ENCODE measurements at places on chromosomes 12 and 14.
A peak's percentile ranks its signal among the peaks of the same experiment; 100 is the strongest.

- DNase-seq, result no peak
Observed at GRCh38 chr14:67071506-67071905, 117.7 kb upstream of the GARIN2 start.

GRCh38 chr12:68957273-68957672 is 24.3 kb upstream of the CPM start:
- no peak for DNase-seq

- no peak for DNase-seq
Observed at GRCh38 chr14:55329999-55330710, 58.9 kb downstream of the FBXO34 start.

DNA sequence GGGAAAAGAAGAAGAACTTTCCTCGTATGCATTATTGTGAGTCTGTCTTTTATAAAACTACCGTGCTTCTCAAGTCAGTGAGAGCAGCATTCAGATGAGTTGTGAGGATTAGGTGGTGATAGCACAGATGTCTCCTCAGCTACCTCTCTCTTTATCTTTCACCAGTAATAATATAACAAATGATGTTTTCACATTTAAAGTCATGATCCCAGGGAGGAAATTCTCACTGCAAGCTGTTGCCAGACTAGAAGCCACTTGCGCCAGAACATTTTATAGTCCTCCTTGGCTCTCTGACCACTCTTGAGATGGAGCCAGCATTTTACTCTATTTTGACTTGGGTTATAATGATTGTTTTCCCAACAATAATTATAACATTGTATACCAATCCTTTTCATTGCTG is 443.1 kb downstream of the AEBP2 start:
- no peak for DNase-seq

GRCh38 chr14:49984424-49984823 is 91.5 kb downstream of the ARF6 start:
- no peak for DNase-seq

GRCh38 chr12:31729705-31730104 is 884 bp upstream of the AMN1 start:
- no peak for DNase-seq

GRCh38 chr14:35339761-35340406 is 47.7 kb downstream of the PSMA6 start:
- DNase-seq, result no peak

GRCh38 chr12:586318-587071 is 76.8 kb downstream of the NINJ2 start:
- no peak for DNase-seq

DNA sequence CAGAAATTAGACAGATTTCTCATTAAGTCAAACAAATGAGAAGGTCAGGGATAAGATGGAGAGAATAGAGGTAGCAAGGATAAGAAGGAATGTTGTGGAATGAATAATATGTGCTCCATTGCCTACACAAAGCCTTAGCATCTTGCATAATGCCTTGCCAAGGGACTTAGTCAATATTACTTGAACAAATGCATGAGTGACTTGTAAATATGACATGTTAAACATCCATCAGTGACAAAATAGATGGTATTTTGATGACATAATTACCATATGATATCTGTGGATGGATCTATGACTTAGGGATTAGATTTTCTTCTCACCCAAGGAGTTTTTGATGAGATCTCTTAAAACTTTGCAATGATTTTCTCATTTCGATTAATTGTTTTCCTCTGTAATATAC is 194.1 kb upstream of the RASSF8 start:
- no peak for DNase-seq

- no peak for DNase-seq
Observed at GRCh38 chr12:62484233-62484632, 17.6 kb downstream of the MON2 start.

- no peak for DNase-seq
Observed at GRCh38 chr12:23775208-23775607, 174.3 kb downstream of the SOX5 start.

GRCh38 chr14:75753696-75754095 is 92.7 kb downstream of the TTLL5 start:
- DNase-seq, result no peak

- DNase-seq, result no peak
Observed at GRCh38 chr12:53989227-53990113, 4.5 kb downstream of the HOXC10 start.

- peak; percentile 77 for DNase-seq
Observed at GRCh38 chr12:27998658-27999057, 26.1 kb upstream of the PTHLH start.

DNA sequence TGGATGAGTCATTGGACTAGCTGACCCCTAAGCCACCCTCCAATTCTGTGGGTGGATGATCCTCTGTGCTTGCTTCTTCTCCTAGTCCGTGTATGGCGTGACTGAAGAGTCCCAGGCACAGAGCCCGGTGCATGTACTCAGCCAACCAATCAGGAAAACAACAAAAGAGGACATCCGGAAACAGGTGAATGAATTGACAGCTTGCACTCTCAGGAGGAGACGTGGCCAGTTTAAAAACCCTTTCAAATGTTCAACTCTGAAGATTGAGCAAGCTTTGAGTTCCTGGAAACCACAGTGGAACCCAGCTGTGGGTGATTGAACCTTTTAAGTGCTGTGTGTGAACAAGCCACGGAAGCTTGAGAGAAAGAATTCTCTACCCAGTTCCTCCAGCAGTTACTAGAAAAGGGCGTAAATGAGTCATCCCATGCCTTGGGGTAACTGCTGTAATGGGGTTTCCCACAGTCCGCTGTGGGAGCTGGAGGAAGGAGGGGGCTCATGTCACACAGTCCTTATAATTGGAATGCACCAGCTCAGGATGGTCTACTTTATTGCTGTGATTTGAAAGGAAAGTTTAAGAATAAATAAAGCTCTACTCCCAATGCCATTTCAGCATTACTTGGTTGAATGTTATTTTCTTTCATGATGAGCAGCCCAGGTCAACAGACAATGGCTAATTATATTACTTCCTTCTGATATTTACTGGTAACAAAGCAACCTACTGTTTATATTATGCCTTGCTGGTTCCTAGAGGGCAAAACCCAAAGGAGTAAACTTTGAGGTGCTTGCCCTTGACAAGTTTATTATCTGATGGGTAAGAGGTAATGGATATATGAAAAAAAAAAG is 417.0 kb downstream of the DPF3 start:
- DNase-seq, result peak; percentile 87

DNA sequence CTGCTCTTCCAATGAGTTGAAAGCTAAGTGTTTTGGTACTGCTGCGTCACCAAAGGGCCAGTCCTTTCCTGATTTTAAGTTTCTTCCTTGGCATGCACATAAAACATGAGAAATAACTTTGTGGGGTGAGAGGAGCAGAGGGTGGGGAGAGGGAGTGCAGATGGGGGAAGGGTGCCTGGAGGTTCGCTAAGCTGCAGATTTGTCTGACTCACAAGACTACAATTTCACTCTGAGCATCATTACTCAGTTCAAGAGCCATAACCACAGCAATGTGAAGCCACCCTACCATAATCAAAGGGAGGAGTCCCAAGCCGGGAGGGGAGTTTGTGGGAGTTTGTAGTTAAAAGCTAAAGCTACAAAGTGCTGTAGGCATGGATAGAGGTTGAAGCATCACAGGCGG is 136.1 kb downstream of the ANO2 start:
- DNase-seq, result peak; percentile 37

- no peak for DNase-seq
Observed at GRCh38 chr14:42734041-42734440, 1127.4 kb downstream of the LRFN5 start.

DNA sequence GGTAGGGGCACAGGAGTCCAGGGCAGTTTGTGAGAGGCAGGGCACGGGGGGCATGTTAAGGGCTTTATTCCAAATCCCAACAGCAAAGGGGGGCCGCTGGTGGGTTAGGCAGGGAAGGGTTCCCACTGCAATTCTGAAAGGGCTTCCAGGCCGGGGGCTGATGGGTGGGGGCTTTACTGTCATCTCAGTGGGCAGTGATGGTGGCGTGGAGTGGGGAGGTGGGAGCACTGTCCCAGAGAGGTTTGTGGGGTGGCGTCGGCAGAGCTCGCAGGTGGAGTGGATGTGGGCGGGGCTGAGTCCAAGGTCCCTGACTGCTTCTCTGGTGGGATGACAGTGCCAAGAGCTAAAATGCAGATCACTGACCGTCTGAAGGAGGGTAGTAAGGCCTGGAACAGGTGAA is 121.6 kb upstream of the EVL start:
- DNase-seq, result no peak

DNA sequence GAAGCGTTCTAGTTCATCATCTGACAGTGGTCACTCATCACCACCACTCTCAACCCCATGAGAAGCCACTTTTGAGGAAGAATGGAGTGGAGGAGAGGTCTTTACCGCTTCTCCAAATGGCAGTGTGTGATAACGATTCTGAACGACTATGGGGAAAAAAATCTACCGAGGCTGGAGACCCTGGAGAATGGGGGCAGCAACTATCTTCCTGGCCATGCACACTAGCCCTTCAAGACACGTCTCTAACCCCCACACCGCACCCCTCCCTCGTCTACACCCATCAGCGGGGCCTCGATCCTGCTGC is 365 bp downstream of the ING4 start:
- DNase-seq, result peak; percentile 51

DNA sequence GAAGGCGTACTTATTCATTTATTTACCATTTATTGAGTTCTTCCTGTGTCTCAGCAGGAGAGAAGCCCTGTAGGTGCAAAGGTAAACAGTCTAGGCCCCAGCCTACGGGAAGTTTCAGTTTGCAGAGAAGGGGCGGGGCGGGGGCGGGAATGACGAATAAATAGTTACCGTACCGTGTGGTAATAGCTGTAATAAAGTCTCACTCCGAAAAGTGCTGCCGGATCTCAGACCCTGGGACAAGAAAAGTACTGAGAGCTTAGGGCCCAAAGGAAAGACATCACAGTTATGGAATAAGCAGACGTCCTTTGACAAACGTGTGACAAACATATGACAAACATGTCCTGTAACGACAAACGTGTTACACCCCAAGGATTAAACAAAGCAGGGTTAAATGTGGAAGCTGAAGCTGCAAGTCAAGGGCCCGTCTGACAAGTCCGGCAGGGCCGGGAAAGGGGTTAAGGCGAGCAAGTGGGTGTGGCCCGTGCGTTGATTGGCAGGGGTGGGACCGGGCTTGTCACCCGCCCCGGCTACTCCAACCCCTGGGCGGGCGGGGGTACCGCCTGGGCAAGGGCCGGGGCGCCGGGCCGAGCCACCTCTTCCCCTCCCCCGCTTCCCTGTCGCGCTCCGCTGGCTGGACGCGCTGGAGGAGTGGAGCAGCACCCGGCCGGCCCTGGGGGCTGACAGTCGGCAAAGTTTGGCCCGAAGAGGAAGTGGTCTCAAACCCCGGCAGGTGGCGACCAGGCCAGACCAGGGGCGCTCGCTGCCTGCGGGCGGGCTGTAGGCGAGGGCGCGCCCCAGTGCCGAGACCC is at the start of gene LRP10:
TSS of gene LRP10 (plus strand) at position 517 of the 809 bp plus-strand sequence. CDS start 564 bp downstream, outside the sequence.
- DNase-seq, result peak; percentile 74

GRCh38 chr12:95402096-95402495 is 71.9 kb upstream of the METAP2 start:
- no peak for DNase-seq

GRCh38 chr12:32214723-32215122 is 108.1 kb downstream of the BICD1 start:
- DNase-seq, result no peak

GRCh38 chr12:62670986-62671720 is 204.5 kb downstream of the MON2 start:
- no peak for DNase-seq

DNA sequence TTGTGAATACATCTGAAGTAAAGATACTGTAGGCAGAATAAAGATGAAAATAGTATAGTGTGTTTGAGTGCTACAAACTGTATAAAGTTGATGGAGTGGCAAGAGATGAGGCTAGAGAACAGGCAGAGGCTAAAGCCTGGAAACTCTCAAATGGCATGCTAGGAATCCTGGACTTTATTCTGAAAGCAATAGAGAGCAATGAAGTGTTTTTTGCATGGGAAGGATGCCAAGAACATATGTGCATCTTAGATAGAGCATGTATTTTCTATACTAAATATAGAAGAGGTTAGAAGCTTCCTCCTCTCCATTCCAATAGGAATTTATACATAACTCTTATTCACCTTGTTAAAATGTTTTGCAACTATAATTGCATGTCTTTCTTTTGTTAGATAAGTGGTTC is 86.3 kb upstream of the TMTC2 start:
- DNase-seq, result no peak

DNA sequence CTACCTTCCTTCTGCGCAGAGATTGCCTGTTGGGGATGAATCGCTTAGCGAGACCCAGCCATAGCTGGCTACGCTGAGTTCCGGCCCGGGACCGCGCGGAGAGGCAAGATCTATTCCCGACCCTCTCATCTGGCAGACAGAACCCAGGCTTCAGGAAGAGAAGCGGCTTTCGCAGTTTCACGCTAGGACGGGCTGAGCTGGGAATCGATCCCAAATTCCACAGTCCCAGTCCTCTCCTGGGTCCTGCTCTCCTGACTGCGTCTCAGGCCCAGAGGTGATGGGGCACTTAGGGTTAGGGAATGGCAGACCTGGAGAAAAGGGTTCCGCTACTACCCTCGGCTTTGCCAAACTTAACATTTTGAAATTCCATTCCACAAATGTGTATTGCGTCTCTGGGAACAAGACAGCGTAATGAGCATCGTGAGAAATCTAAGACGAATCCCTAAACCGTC is 2.8 kb downstream of the PTPN21 start:
- no peak for DNase-seq

GRCh38 chr12:3791256-3791874 is 38.5 kb upstream of the CRACR2A start:
- DNase-seq, result no peak

- DNase-seq, result no peak
Observed at GRCh38 chr14:54133896-54134295, 177.3 kb upstream of the BMP4 start.

DNA sequence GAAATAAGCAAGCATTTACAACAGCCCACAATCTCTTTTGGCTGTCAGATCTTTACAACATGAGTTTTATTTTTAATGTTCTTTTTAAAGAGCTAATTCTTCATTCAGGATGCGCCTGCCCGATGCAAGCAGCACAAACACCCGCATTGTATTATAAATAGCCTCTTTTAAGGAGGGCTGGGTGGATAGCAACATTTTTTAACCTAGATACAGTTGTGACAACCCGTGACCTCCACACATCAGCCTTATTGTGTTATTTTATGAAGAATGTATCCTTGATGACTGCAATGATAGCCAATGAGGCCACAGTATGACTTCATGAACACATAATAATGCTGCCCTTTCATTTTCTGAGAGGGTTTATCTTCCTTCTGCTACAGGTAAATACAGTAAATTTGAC is 173.7 kb downstream of the FOXN3 start:
- DNase-seq, result no peak

- no peak for DNase-seq
Observed at GRCh38 chr12:96205908-96206307, 11.7 kb downstream of the ELK3 start.

GRCh38 chr14:34013721-34014060 is 62.8 kb upstream of the EGLN3 start:
- DNase-seq, result peak; percentile 93

GRCh38 chr12:25929142-25929541 is 29.3 kb upstream of the RASSF8 start:
- no peak for DNase-seq

- DNase-seq, result no peak
Observed at GRCh38 chr12:70849265-70849960, 71.1 kb downstream of the PTPRR start.

All from DMS79 (cell line).